ENCODE measurements at places on chromosomes 4 and X.

GRCh38 chr4:119693126-119693525 lies 64.5 kb upstream of the PDE5A start:
- no peak for DNase-seq

DNA sequence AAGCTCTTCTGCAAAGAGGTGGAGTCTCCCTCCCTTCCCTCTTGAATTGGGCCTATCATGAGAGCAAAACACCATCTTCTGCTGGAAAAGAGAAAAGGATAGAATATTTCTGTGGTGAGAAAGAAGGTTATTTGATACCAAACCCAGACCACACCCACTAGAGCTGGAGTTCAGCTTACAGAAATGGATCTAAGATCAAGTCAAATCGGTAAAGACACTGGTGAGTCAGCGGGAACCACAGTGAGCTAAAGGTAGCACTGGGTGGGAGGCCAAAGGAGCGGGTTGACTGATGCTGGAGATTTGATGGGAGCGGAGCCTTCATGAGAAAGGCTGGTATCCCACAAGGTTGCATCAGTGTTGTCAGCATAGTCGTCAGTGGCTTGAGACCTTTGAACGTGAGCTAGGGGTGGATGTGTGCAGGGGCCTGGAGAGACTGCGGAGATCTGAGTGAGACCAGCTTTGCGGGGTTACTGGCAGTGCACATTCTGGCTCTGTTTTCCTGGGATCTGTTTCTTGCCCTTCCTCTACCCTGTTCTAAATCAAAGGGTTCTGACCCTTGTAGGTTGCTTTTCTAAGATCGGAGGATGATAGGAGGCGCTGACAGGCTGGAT lies 106.4 kb upstream of the SCOC start:
- no peak for DNase-seq

- DNase-seq: peak; percentile 29
Observed at GRCh38 chr4:16226816-16227461, 668 bp upstream of the TAPT1 start.

DNA sequence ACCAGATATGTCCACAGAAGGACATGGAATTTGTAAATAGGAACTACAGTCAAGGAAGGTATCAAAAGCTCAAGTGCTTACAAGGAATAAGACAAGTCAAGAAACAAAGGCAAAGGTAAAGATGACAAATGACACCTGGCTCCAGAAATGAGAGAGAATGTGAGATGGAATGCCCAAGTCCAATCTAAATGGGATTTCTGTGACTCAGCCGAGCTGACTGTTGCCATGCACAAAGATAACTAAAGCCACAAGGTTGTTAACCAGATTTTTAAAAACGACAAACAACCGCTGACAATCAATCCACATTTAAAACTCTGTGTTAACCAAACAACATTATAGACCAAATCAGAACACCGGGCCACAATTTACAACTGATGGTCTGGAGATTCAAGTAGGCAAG lies 1.1 kb downstream of the NFXL1 start:
- DNase-seq: no peak

DNA sequence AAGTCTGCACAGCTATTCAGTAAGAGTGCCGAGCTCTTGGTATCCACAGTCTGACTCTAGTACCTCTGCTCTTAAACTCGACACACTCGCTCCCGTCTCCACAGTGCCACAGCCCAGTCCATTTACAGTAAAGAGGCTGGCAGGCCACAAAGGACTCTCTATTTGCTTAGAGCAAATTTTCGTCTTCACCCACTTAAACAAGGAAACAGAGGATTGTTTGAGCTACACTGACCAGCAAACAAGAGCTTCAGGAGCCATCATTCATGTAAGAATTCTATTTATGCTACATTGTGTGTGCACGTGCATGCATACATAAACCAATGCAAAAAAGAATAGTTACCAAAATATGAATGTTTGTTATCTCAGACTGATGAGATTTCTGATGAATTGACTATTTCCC lies 290.2 kb downstream of the USP46 start:
- DNase-seq: no peak

DNA sequence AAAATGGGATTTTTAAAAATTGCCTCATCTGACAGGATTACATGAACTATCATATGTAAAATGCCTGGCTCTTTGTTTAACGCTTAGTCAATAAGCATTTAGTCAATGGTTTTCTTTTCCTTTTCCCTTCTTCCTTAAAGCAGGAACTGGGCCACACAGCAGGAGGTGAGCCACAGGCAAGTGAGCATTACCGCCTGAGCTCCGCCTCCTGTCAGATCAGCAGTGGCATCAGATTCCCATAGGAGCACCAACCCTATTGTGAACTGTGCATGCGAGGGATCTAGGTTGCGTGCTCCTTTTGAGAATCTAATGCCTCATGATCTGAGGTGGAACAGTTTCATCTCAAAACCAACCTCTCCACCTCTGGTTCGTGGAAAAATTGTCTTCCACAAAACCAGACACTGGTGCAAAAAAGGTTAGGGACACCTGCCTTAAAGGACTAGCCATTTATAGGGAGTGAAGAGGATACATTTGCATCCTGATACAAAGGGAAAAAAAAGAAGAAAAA lies 306.1 kb downstream of the FBXW7 start:
- no peak for DNase-seq

DNA sequence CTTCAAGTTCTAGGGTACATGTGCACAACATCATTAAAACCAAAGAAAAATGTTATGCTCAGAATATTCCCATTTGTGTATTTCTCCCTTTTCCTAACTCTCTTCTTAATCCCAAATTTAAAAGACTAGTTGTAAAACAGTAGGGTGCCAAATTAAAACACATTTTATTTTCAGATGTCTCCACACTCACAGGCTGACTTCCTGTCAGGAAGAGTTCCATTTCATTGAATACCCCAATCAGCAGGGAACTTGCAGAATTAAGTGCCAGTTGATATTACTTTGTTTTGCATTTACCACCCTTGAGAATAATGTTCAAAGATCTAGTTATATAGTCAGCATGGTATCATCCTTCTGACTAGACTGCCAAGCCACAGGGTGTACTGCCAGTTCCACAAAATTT lies 207.9 kb downstream of the MAB21L2 start:
- no peak for DNase-seq

- no peak for DNase-seq
Observed at GRCh38 chrX:132858018-132858417, 100.4 kb downstream of the HS6ST2 start.

DNA sequence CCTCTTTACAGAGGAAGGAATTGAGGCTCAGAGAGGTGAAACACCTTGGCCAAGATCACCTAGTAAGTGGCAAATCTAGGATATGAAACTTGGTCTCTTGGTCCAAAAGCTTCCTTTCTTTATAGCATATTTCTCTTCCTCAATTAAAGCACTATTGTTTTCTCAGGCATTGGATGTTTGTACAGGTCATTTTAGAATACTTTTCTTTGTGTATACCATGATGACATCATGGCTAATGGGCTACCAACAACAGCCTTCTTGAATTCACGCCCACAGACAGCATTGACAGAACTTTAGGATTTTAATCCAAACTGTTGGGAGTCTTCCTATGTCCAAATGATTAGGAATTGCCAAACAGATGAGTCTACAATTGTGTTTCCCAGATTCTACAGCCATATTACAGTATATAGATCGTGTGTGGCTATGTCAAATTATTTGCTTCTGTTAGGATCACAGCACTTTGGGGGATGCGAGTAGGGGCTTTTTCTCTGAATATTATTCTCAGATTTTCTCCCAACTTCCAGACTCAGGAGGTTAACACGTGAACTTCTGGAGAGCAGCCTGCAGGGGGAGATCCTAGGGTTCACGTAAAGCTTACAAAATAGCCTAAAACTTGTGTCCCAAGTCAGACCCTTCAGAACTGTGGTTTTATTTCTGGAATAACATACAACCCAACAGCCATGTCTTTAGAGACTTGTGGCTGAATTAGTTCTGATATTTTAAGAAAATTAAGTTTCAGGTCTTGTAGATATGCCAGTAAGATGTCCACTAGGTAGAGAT lies 191.8 kb downstream of the SHROOM3 start:
- DNase-seq: no peak

DNA sequence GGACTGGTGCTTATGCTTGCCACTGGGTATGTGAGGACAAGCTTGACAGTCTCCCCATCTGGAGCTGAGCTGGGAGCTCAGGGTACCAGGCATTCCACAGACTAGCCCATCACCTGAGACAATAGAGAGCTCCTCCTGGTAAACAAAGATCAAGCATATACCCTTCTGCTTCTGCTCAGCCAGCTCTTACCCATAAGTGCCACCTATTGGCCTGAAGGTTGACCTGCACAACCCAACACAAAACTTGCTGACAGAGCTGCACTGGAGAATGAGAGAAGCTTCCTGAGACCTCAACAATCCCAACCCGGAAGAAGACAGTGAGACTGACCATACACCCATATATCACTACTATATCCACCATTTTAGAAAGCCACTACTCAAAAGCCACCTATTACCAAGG lies 1049.2 kb upstream of the INTU start:
- no peak for DNase-seq

GRCh38 chr4:25104591-25104990 lies 55.7 kb downstream of the SEPSECS start:
- DNase-seq: no peak

GRCh38 chr4:10123227-10124101 lies 6.9 kb upstream of the WDR1 start:
- no peak for DNase-seq

DNA sequence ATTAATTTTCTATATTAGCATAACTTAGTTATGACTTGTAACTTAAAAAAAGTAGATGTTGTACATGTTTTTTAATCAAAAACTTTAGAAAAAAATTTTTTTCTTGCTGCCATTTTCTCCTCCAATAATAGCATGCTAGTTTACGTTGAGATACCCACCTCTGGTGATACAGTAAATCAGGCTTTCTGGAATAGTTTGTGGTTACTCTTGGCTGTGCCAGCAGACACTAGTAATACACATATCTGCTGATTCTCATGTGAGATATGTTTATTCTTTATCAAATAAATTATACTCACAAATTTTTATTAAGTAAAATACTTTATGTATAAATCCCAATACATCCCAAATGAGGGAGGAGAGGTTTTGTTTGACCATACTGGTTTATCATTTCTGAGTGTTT lies 117.3 kb downstream of the KLHL8 start:
- no peak for DNase-seq

- no peak for DNase-seq
Observed at GRCh38 chrX:79095441-79096041, 48.9 kb upstream of the GPR174 start.

DNA sequence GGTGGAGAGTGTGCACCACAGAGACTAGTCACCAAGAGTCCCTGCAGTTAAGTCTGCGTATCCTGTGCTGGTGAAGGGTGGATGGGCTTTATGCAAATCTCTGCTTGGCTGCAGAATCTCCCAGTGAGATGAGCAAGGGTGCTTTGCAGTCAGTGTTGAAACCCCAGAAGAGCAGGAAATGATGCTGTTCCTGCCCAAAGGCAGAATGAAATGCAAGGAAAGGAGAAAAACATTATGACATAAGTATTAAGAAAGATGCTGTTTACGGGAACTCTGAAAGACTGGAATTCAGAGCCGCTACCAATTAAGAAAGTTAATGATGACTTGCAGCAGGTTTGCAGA lies 25.4 kb upstream of the ACSL1 start:
- no peak for DNase-seq

DNA sequence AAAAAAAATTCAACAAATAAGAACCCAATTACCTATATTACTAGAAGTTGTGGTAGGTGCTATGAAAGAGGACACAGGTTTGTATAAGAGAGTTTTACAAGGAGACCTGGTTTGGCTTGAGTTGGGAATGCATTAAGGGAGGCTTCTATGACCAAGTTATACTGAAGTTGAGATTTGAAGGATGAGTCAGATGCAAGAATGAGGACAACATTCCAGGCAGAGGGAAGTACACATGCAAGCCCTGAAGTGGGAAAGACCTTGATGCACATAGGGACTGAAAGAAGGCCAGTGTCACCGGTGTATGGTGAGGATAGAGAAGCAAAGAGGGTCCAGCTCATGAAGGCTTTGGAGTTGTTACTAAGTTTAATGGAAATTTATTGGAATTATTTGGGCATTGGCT lies 52.2 kb downstream of the ANK2 start:
- no peak for DNase-seq

GRCh38 chr4:6126971-6127745 lies 73.2 kb downstream of the JAKMIP1 start:
- DNase-seq: no peak

DNA sequence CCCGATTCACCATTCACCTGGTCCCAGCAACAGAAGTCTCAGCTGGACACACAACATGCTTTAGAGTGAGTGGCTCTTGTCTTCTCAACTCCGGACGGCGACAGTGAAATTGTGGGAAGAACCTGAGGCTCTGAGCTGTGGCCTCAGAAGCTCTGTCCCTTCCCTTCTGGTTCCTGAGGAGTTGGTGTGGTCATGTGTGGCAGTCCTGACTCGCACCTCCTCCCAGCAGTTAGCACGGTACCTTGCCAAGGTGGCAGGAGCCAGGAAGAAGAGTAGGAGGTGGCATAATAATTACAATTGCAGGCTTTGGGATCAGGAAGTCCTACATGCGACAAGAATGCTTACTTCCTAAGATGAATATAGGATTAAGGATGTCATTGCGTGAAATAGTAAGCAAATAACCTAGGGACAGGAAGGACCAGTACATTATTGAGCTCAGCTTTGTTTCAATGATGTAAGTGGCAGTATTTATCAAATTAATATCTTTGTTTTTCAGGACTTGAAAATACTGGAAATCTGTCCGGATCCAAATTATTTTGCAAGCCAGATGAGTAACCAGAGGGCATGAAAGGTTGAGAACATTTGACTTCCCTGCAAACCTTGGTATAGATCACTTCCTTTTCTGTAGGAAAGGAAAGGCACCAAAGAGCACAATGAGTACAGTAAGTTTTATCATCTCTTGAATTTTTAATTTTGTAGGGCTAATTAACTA lies 21.1 kb downstream of the RNF4 start:
- no peak for DNase-seq

DNA sequence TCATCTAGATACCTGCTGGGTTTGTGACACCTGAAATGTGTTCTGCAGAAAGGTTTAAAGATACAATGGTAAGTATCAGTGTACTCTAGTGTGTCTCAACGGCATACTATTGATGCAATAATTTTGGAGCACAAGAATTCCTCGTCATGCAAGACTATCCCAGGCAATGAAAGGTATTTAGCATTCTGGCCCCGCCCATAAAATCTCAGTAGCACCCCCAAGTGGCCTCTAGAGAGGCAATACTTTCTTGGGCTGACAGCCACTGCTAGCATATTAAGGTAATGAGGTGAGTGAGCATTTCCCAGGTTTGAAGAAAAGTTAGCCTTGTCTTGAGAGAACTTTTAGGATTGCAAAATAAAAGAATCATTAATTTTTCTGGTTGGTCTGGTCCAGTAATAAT lies 24.0 kb downstream of the TAB3 start:
- DNase-seq: no peak

GRCh38 chr4:173502282-173502681 lies 27.7 kb downstream of the HAND2 start:
- DNase-seq: no peak

DNA sequence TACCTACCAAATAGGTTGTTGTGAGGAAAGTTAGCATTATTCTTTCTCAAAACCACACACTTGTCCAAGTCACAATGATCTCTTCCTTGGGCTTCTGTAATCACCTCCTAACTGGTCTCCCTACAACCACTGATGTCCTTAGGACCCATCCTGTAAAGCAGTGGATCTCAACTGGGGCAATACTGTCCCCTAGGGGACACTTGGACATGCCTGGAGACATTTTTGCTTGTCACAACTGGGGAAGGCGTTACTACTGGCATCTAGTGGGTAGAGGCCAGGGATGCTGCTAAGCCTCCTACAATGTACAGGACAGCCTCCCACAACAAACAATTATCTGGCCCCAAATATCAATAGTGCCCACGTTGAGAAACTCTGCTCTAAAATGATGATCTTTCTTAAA lies 118.7 kb upstream of the AP1S2 start:
- no peak for DNase-seq

- no peak for DNase-seq
Observed at GRCh38 chrX:135698924-135699323, 14.5 kb upstream of the CT45A1 start.
